ENCODE measurements at places on chromosomes 6 and 20. TPM values are rescaled to one million over a fixed set of nuclear protein-coding genes. Genes with fewer than 3 reads are reported as not detected.

GRCh38 chr6:159311618-159312017 lies 142.4 kb downstream of the FNDC1 start:
- peak; percentile 12 for DNase-seq

- DNase-seq: no peak
Observed at GRCh38 chr6:84652356-84653026, 111.9 kb downstream of the TBX18 start.

DNA sequence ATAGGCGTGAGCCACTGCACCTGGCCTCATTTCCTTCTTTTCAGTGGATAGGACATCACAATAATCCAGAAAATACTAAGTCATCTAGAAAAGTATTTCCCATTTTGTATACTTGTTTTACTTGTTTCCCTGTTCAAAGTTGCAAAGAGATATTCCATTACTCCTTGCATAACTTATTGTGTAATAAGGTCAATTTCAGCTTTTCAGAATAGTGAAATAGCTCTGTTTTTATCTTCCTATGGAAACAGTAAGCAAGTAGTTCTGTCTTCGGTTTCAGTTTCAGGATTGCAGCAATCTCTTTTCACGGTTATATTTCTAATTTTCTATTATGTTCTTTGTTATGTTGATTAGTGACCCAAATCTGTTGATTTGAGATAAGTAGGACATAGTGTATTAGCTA lies 6.0 kb downstream of the STX11 start:
- DNase-seq: no peak

DNA sequence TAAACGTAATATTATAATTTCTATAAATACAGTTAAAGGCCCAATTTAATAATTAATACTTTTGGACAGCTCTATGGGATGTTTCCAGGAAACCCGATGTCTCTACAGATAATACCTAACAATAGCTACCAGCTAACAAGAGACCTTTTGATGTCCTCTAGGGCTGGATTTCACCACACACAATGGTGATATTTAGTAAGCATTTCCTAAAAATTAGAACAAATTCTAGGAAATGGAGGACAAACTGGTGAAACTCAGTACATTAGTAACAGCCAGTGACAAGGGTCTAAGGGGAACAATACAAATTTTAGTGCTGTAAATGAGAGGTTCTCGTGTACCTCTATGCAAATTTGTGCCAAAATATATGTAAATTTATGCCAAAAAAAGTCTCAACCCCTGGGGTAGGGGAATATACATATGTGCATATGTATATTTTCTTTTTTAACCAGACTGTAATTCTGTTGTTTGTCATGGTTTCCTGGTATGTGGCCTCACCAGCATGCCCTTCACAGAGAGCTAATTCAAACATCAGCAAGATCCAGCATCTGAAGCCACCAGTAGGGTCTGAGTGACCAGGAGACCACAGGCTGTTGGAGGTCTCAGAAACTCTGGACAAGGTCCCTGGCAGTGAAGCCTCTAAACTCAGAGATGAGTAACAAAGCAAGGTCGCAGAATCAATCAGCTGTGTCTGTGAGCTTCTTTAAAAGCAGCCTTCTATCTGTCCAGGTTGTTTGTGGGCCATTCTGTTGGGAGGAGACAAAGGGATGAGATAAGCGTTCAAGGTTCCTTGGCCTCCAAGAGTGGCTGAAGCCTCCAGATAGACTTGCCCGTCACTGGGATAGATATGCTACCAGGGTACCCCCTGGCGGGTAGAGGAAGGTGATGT lies 235.1 kb upstream of the RREB1 start:
- DNase-seq: no peak

GRCh38 chr6:12490904-12491571 lies 200.9 kb downstream of the EDN1 start:
- peak; percentile 57 for DNase-seq

- no peak for DNase-seq
Observed at GRCh38 chr6:16130437-16130891, 1.6 kb downstream of the MYLIP start.

DNA sequence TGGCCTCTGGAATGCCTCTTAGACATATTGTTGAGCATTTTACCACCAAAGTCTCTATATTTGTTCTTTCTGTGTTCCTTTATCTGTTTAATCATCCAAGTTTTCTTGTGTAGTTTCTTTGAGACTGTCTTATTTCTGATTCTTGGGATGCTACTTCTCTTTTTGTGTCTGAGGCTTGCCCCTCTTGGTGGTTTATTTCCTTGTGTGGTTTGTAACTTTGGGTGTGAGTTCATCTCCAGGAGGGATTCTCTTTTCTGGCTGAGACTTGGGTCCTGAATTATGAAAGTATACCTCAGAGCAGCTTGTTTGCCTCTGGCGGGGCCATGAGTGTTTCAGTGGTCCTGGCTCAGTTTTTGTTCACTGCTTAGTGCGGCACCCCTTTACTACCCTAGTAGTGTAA lies 33.9 kb downstream of the PPARD start:
- no peak for DNase-seq

GRCh38 chr20:14953736-14954135 lies 616.3 kb upstream of the FLRT3 start:
- DNase-seq: no peak

GRCh38 chr6:30219244-30219643 lies 6.0 kb upstream of the TRIM26 start:
- peak; percentile 69 for DNase-seq

GRCh38 chr6:72657407-72658197 lies 35.7 kb downstream of the KCNQ5 start:
- DNase-seq: no peak

DNA sequence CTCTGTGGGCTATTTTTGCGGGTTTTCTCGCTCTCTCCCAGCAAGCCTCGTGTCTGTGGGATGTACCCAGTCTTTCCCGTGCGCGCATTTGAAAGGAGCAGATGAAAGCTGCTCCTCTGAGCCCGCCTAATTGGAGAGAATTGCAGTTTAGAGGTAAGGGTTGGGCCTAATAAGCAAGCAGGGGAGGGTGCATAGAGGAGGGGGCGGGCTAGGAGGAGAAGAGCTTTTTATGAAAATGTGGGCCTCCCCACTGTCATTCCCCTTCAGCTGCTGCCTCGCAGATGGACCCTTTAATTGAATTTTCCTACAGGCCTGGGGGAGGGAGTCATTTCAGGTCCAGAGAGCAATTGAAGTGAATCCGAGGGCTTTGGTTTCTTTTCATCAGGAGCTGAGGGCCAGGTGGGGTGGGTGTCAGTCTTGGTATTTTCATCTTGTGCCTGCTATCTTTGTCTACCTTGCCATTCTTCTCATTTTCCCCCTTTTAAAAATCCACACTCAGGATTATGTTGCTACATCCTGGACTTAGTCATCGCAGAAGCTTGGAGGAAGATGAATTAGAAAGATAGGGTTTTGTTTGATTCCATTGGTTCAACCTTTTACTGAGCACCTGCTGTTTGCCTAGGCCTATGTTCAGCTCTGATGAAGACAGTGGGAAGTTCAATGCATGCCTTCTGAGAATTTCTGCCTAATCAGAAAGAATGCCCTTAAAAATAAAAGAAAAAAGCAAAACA lies 423.4 kb downstream of the CD83 start:
- no peak for DNase-seq

- peak; percentile 30 for DNase-seq
Observed at GRCh38 chr20:25196786-25197120, 1.2 kb downstream of the ENTPD6 start.

The WFDC10B gene
- total RNA-seq: not detected

The PLCB4 gene
- total RNA-seq: 0.02 TPM

DNA sequence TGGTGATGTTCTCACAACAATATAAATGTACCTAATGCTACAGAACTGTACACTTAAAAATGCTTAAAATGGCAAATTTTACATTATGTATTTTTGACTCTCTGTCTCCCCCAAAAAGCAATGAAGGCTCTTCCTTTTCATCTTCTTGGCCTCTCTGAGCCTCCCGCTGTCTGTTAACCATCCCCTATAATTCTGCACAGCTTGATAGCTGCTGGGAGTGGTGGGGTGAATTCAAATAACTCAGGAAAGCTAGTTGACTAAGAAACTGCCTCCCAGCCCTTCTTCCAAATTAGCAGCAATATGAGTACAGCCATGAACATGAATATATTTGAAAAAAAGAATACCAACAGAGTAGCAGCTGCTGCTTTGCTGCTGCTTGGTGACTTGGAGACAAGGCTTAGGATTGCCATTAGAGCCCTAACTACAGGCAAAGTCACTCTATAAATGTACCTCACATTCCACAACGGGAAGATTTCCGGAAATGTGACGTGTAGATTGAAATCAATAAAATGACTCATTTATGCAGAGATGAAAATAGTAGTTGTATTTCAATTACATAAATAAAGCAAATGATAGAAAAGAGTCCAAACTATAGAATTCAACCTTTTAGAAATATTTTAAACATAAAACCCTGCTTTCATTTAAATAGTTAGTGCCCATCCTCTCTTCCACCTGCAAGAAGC lies 200.1 kb upstream of the HEY2 start:
- no peak for DNase-seq

GRCh38 chr6:13038315-13038714 lies 290.0 kb downstream of the TBC1D7 start:
- no peak for DNase-seq

- DNase-seq: no peak
Observed at GRCh38 chr20:53693262-53693871, 99.7 kb upstream of the ZNF217 start.

The GHRH gene
- total RNA-seq: not detected

The NNAT gene
- 0.91 TPM for total RNA-seq

DNA sequence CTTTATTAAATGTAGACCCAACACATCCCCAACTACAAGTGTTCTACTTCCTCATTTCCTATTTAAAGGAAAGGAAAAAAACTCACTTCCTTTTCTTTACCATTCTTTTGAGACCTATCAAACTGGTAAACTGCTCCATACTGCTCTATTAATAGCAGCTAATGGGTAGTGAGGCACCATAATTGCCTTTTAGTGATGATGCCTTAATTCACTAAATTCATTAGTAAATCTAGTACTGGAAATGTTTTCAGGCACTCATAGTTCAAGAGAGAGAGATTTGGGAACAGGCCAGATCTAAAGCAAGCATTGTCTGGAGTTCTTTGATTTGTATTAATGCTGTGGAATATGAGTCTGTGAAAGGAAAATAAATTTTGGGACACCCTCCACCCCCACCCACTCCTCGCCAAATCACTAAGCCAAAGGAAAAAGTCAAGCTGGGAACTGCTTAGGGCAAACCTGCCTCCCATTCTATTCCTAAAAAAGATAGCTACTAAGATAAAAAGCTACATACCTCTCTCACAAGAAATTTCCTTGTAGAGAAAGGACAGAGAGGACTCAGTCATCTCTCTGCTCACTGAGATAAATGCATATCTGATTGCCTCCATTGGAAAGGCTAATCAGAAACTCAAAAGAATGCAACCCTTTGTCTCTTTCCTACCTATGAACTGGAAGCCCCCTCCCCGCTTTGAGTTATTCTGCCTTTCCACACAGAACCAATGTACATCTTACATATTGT lies 13.6 kb upstream of the IBTK start:
- no peak for DNase-seq

GRCh38 chr6:43091436-43091991 lies 15.4 kb downstream of the PTK7 start:
- DNase-seq: no peak

DNA sequence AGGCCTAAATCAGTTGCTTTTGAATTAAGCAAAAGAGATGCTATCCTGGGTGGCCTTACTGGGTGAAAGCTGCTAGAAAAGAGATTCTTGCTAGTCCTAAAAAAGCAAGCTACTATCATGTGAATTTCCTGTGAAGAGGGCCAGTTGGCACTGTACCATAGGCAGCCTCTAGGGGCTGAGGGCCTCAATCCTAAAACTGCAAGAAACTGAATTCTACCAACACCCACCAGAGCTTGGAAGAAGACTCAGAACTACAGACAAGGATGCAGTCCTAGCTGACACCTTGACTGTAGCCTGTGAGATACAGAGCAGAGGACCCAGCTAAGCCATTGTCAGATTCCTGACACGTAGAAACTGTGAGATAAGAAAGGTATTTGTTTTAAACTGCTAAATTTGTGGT lies 24.5 kb downstream of the CLIC5 start:
- DNase-seq: no peak

- no peak for DNase-seq
Observed at GRCh38 chr6:50824552-50824951, 5.9 kb downstream of the TFAP2B start.

The MAFB gene
- not detected for total RNA-seq

GRCh38 chr6:85975957-85976356 lies 333.3 kb upstream of the SYNCRIP start:
- no peak for DNase-seq

The SMPDL3A gene
- not detected for total RNA-seq

The HLA-DPB1 gene
- 5.4 TPM for total RNA-seq

The NANP gene
- 6.1 TPM for total RNA-seq

- DNase-seq: no peak
Observed at GRCh38 chr20:53737396-53738038, 143.9 kb upstream of the ZNF217 start.

- peak; percentile 77 for DNase-seq
Observed at GRCh38 chr6:506508-506907, 115.0 kb downstream of the IRF4 start.

The TRIM15 gene
- total RNA-seq: 0.18 TPM

DNA sequence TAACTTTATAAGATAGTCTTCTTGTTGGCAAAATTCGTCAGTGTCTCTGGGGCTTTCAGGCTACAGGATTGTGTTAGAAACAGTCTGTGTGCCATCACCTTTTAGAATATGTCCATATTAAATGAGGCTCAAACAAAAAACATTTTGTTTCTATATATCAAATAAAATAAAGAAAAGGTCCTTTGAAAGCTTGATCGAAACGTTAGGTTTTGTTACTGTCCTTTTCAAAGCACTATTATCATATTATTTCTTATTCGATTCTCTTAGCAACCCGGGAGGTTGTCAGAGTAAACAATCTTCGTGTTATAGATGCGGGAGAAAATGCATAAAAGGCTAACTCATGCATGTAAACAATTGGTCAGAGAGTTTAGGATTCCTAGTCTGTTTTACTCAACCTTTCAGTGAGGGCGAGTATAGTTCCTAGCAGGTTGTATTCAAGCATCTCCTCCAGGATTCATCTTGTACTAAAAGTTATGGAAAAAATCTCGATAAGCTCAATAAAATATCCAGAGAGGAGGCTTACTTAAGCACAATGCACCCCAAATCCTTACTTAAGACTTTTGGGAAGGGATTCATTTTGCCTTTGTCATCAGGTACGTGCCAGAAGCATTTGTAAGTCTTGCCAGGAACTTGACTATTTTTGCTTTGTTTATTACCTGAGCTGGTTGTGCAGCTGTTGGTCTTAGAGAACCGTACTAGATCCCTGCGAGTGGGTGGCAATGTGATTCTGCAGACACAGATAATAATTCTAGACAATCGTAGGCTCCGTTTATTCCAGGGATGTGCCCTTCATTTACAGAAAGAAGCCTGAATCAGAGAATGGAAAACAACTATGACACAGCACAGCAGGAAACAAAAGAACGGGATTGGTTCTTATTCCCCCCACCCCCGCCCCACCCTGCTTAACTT lies 159.6 kb upstream of the ZNF217 start:
- peak; percentile 18 for DNase-seq

GRCh38 chr6:6873778-6874177 lies 234.0 kb upstream of the RREB1 start:
- DNase-seq: no peak

DNA sequence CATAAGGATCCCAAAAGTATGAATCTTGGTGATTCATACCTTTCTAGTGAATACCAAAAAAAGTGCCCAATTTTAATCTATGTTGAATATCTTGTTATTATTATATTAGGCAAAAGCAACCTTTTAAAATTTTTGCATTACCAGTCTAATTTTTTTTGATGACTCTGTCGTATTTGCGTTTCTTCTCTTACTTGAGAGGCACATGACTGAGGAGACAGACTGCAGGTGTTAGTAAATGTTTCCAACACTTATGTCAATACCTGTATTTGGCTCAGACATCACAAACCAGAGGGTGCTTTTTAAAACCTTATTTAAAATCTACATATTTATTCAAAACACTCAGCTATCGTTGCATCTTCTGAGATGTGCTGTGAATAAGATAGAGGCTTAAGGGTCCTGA lies 27.1 kb downstream of the ID4 start:
- DNase-seq: no peak
